Glomerular endothelial cell (primary cell): ENCODE measurements at places on chromosomes 5 and 9. TPM values are rescaled to one million over a fixed set of nuclear protein-coding genes. Genes with fewer than 3 reads are reported as not detected.

FBXL7 gene
- 26.4 and 41.9 TPM in 2 replicates for total RNA-seq

C9orf152 gene
- not detected in 2 replicates for total RNA-seq

MPDZ gene
- total RNA-seq, result 40.9 and 50.1 TPM in 2 replicates

TYRP1 gene
- not detected in 2 replicates for total RNA-seq

C9 gene
- total RNA-seq, result 0.12 and 0.44 TPM in 2 replicates

C7 gene
- 0.12 TPM in 1 of 2 replicates, not detected in the other for total RNA-seq

FBXO4 gene
- 6.2 and 8.3 TPM in 2 replicates for total RNA-seq

TMEM215 gene
- total RNA-seq, result not detected in 2 replicates

AK8 gene
- 0.24 and 1.5 TPM in 2 replicates for total RNA-seq

IFNK gene
- total RNA-seq, result not detected in 2 replicates

ANKRD18B gene
- 0.82 and 0.93 TPM in 2 replicates for total RNA-seq

CNTFR gene
- total RNA-seq, result not detected in 2 replicates

IRX1 gene
- 0.06 TPM in 1 of 2 replicates, not detected in the other for total RNA-seq

PRSS3 gene
- 26.7 and 26.8 TPM in 2 replicates for total RNA-seq

TTC16 gene
- not detected in 2 replicates for total RNA-seq

GALNT12 gene
- 0.99 and 2.6 TPM in 2 replicates for total RNA-seq

CCDC192 gene
- not detected in 2 replicates for total RNA-seq

B4GALT1 gene
- total RNA-seq, result 57.3 and 71.0 TPM in 2 replicates

CETN3 gene
- 7.3 and 12.2 TPM in 2 replicates for total RNA-seq

ORM1 gene
- not detected in 2 replicates for total RNA-seq

SLC46A2 gene
- not detected in 2 replicates for total RNA-seq

OR1Q1 gene
- not detected in 2 replicates for total RNA-seq

GCNT4 gene
- 0.39 and 0.41 TPM in 2 replicates for total RNA-seq

KCNV2 gene
- total RNA-seq, result not detected in 2 replicates

OLFML2A gene
- 4.0 and 5.7 TPM in 2 replicates for total RNA-seq

PLPP7 gene
- 3.3 and 4.4 TPM in 2 replicates for total RNA-seq

WNK2 gene
- total RNA-seq, result 0.06 TPM in 1 of 2 replicates, not detected in the other

GDF9 gene
- 0.35 TPM in 1 of 2 replicates, not detected in the other for total RNA-seq

PCDHGA5 gene
- 0.82 and 2.1 TPM in 2 replicates for total RNA-seq

SH2D3C gene
- 94.0 and 160 TPM in 2 replicates for total RNA-seq

AK3 gene
- 63.6 and 66.4 TPM in 2 replicates for total RNA-seq

SLCO6A1 gene
- total RNA-seq, result not detected in 2 replicates

ARID3C gene
- 0.29 TPM in 1 of 2 replicates, not detected in the other for total RNA-seq

NDOR1 gene
- 10.3 and 12.8 TPM in 2 replicates for total RNA-seq

FAM151B gene
- total RNA-seq, result 1.3 and 3.8 TPM in 2 replicates

FOXI1 gene
- not detected in 2 replicates for total RNA-seq

PCDHGB5 gene
- total RNA-seq, result 17.5 and 27.2 TPM in 2 replicates

SLC4A9 gene
- total RNA-seq, result 0.06 TPM in 1 of 2 replicates, not detected in the other

WNT8A gene
- not detected in 2 replicates for total RNA-seq

NUTM2F gene
- total RNA-seq, result not detected in 2 replicates

COL23A1 gene
- total RNA-seq, result 0.05 TPM in 1 of 2 replicates, not detected in the other

MEIKIN gene
- not detected in 2 replicates for total RNA-seq

OTULIN gene
- total RNA-seq, result 12.8 and 53.7 TPM in 2 replicates

SYK gene
- 1.3 and 2.8 TPM in 2 replicates for total RNA-seq

IL3 gene
- total RNA-seq, result not detected in 2 replicates

PCDHA5 gene
- total RNA-seq, result 0.18 TPM in 1 of 2 replicates, not detected in the other

IFNA21 gene
- total RNA-seq, result not detected in 2 replicates

ANXA2R gene
- 4.1 and 11.2 TPM in 2 replicates for total RNA-seq

CAMK2A gene
- not detected in 2 replicates for total RNA-seq

SOWAHA gene
- not detected in 2 replicates for total RNA-seq

SLC12A7 gene
- total RNA-seq, result 30.4 and 49.8 TPM in 2 replicates

PCDHGC4 gene
- total RNA-seq, result 0.44 and 2.5 TPM in 2 replicates

CARD9 gene
- 0.15 and 0.23 TPM in 2 replicates for total RNA-seq

HMCN2 gene
- total RNA-seq, result 0.64 TPM in 1 of 2 replicates, not detected in the other

RIMOC1 gene
- total RNA-seq, result 14.8 and 20.9 TPM in 2 replicates

BSPRY gene
- not detected in 2 replicates for total RNA-seq

LCN15 gene
- total RNA-seq, result 0.29 TPM in 1 of 2 replicates, not detected in the other

TMEM252 gene
- total RNA-seq, result not detected in 2 replicates

C5orf58 gene
- total RNA-seq, result not detected in 2 replicates

FXN gene
- 14.6 and 21.0 TPM in 2 replicates for total RNA-seq
